ENCODE measurements at places on chromosomes 1 and 21. TPM values are rescaled to one million over a fixed set of nuclear protein-coding genes. Genes with fewer than 3 reads are reported as not detected.

The SERTAD4 gene
- not detected for total RNA-seq

The TSPAN1 gene
- 0.17 TPM for total RNA-seq

The S100A1 gene
- total RNA-seq = not detected

The NBPF4 gene
- total RNA-seq = 0.51 TPM

The NR0B2 gene
- not detected for total RNA-seq

The FCRL6 gene
- total RNA-seq = 0.49 TPM

The PEF1 gene
- total RNA-seq = 53.3 TPM

The RCSD1 gene
- total RNA-seq = 131 TPM

The SPRR4 gene
- not detected for total RNA-seq

The BEST4 gene
- total RNA-seq = 0.49 TPM

The KRTAP10-6 gene
- not detected for total RNA-seq

The IFI44L gene
- total RNA-seq = 135 TPM

The SLC27A3 gene
- 22.5 TPM for total RNA-seq

The TRPM2 gene
- total RNA-seq = 35.6 TPM

The ACTL8 gene
- not detected for total RNA-seq

The TIE1 gene
- 0.25 TPM for total RNA-seq

The SNRNP40 gene
- total RNA-seq = 97.9 TPM

The NPR1 gene
- not detected for total RNA-seq

The EYA3 gene
- 34.3 TPM for total RNA-seq

The ADORA1 gene
- total RNA-seq = not detected

The OR2T2 gene
- total RNA-seq = not detected

The F13B gene
- total RNA-seq = not detected

The TOE1 gene
- total RNA-seq = 25.2 TPM

The PTPN7 gene
- total RNA-seq = 302 TPM

The FAM110D gene
- total RNA-seq = not detected

The BCL2L15 gene
- total RNA-seq = 5.5 TPM

The PGLYRP4 gene
- total RNA-seq = not detected

The NBPF6 gene
- total RNA-seq = 0.39 TPM

The RAB3B gene
- total RNA-seq = not detected

The FAM72C gene
- total RNA-seq = 11.0 TPM

The PLPP3 gene
- total RNA-seq = not detected

The EVA1C gene
- total RNA-seq = 2.2 TPM

The RIPK4 gene
- not detected for total RNA-seq

The C1orf226 gene
- total RNA-seq = not detected

The LCA5L gene
- total RNA-seq = 0.07 TPM

The TTC34 gene
- total RNA-seq = 2.3 TPM

The FHAD1 gene
- total RNA-seq = not detected

The TMPRSS15 gene
- not detected for total RNA-seq

The DNAJB4 gene
- total RNA-seq = 8.0 TPM

The WDR64 gene
- 0.44 TPM for total RNA-seq

The NUP210L gene
- total RNA-seq = 0.15 TPM

The MRPL37 gene
- total RNA-seq = 92.6 TPM

The RHEX gene
- total RNA-seq = not detected

The PTPRF gene
- total RNA-seq = 0.68 TPM

The AK4 gene
- 58.0 TPM for total RNA-seq

The SPRR1A gene
- not detected for total RNA-seq

The C1orf115 gene
- 0.32 TPM for total RNA-seq

The RPAP2 gene
- total RNA-seq = 40.3 TPM

Data from T-helper 1 cell treated with Interleukin-12 subunit alpha and Interleukin-12 subunit beta and Interleukin-4 antibody, amounts not matched to agents 30 ng/mL and 1 ng/mL, for 36 hours (primary cell).